ENCODE measurements at places on chromosomes 5 and 9.

DNA sequence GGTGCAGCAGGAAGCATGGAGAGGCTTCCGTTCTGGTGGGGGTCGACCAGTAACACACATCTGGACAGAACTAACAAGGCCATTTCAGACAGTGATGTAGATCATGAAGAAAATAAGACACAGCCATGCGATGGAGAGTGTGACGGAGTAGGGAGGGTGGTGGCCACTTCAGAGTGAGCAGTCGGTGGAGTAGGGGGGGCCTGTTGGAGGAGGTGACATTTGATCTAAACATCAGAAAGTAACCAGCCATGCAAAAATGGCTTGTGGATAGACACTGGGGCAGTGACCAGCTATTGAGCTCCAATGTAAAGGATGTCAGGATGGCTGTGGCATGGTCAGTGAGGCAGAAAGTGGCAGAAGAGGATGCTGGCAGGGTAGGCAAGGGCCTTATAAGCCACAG is 65.9 kb downstream of the PPARGC1B start:
- peak; percentile 50 for DNase-seq

GRCh38 chr9:124251605-124252378 is 6.0 kb upstream of the NEK6 start:
- peak; percentile 73 for DNase-seq

DNA sequence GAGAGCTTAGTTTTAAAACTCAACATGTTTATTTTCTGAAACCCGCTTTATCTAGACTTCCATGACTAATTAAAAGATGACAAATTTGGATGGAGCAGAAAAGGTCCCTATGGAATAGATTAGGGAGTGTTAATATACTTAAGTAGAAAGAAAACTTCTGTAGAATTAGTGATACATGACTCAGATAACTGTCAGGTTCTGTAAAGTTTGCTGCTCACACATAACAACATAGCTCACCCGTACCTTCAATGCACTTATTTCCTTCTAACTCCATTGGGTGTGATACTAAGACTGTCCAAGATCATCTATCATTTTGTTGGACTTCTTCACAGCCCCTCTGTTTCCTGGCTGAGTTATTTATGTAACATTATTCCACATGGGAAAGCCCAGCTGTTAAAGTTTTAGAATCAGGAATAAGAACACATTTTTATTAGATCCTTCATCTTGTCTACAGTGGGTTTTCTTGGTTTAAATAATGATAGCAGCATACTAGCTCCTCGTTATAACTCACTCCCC is 27.8 kb downstream of the TMEM167A start:
- DNase-seq = no peak

DNA sequence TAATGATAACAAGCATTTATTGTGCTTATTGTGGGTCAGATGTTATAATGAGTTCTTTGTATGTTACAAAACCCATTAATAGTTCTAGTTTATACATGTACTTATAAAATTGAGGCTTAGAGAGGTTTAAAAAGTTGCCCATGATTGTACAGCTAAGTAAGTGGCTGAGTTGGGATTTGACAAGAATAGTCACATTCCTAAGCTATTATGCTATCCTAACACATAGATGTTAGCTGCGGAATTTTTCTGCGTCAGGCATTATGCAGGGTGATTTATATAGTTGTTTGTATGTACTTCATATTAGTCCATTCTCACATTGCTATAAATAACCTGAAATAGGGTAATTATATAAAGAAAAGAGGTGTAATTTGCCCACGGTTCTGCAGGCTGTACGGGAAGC is 12.5 kb downstream of the COMMD10 start:
- DNase-seq = peak; percentile 43

- DNase-seq = no peak
These were observed 535 bp downstream of the UNC5A start for GRCh38 chr5:176810687-176811501.

- no peak for DNase-seq
These were observed 45.5 kb downstream of the HTR1A start for GRCh38 chr5:63916786-63917185.

- no peak for DNase-seq
These were observed 10.3 kb upstream of the WDR5 start for GRCh38 chr9:134125413-134126095.

GRCh38 chr9:133609311-133610098 is at the start of gene FAM163B:
Gene FAM163B (minus strand): TSS chr9:133609389. CDS start chr9:133580223, 29,166 bp downstream.
- DNase-seq = peak; percentile 56

GRCh38 chr9:127722055-127722745 is 6.3 kb downstream of the TTC16 start:
- no peak for DNase-seq

GRCh38 chr9:106102821-106103220 is 408.5 kb downstream of the TMEM38B start:
- no peak for DNase-seq

- no peak for DNase-seq
These were observed 41.5 kb downstream of the C5orf22 start for GRCh38 chr5:31573494-31574142.

GRCh38 chr5:113276001-113276400 is 158.8 kb downstream of the TSSK1B start:
- no peak for DNase-seq

DNA sequence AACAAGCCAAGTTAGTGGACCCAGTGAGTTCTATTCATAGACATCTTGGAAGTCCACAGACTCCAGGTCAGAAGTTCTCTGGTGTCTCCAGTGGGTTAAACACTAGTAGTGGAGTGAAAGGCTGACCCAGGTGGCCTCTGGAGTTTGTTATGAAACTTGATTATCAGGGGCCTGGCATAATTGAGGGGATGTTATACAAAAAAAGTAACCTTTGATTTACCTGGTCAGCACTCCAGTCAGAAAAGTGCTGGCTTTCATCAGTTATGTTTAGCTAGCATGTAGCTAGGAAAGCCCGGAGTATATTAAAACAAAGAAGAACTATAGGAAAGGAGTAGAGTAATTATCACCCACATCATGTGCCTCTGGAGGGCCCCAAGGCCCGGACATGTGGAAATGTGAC is 171.1 kb downstream of the CD180 start:
- DNase-seq = no peak

DNA sequence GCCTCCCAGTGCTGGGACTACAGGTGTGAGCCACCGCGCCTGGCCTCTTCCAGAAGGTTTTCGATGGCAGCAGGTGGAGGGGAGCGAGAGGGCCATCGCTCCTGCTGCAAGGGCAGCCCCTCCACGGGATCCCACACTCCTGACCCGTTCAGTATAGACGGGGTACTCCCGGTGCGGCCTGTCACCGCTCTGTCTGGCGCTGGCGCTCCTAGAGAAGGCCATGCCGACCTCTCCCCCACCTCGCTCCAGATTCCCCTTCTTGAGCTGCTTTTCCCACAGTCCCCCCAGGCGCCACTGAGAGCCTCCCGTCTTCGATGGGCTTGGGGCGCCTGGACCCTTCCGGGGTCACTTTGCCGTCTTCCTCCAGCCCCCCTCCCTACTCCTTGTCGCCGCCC is 4.3 kb upstream of the SQSTM1 start:
- DNase-seq = no peak

- peak; percentile 55 for DNase-seq
These were observed 153.8 kb upstream of the NR3C1 start for GRCh38 chr5:143557061-143557818.

GRCh38 chr9:109766351-109766750 is 13.6 kb upstream of the PALM2AKAP2 start:
- DNase-seq = peak; percentile 98

- DNase-seq = no peak
These were observed 76.2 kb upstream of the ANKRD55 start for GRCh38 chr5:56309262-56309826.

GRCh38 chr9:98570663-98571440 is 137.9 kb downstream of the GABBR2 start:
- no peak for DNase-seq

- no peak for DNase-seq
These were observed 956 bp downstream of the ZNF189 start for GRCh38 chr9:101399643-101399970.

DNA sequence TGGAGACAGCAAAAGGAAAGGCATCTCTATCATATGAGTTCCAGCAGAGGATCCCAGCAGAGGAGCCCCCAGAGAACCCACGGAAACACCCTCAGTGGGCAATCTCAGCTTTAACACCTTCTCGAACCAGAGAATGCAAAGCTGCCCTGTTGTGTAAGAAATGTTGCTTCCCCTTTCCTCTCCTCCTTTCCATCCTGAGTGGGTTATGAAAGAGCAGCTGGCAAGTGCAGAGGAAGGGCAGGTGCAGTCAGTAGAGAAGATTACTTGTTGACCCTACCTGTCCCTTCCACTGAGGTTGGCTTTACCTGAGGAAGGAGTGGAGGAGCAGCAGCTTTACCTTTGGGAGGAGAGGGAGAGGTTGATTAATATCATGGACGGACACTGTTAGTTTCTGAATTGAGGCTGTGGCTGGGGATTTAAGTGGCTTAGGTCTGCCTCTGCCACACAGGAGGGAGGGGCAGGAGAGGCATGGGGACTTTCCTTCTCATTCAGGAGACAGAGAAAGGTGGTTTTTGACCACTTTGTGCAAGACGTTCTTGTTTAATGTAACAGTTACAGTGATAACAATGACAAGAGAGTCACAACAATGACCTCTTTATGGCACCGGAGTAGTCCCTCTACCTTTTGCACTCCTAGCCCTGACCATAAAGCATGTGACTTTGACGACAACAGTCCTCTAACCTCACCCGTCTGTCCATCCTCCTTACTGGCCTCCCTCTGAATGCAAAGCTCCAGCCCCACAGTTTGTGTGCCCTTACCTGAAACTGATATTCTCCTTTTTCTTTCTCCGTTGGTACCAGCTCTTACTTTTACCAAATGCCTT is 254.8 kb downstream of the NSG2 start:
- no peak for DNase-seq

DNA sequence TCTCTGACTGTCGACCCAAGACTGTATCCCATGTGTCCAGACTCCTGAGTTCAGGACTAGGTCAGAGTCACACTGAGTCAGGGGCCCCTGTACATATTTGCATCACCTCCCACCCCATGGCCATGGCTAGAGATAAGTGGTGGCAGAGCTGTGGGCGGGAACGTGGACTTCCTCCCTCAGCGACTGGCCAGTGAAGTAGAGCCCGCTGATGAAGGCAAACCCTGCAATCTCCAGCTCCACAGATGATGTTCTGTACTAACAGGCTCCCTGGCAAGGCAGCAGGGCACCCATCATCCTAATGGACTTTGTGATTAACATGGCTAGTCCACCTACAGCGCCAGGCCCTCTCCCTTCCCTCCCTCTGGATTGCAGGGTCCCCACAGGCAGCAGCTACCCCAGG is 110.5 kb upstream of the LRRTM2 start:
- DNase-seq = no peak

GRCh38 chr9:36551129-36551528 is 21.6 kb upstream of the MELK start:
- DNase-seq = no peak

GRCh38 chr5:65858316-65858715 is 68.1 kb upstream of the ERBIN start:
- no peak for DNase-seq

DNA sequence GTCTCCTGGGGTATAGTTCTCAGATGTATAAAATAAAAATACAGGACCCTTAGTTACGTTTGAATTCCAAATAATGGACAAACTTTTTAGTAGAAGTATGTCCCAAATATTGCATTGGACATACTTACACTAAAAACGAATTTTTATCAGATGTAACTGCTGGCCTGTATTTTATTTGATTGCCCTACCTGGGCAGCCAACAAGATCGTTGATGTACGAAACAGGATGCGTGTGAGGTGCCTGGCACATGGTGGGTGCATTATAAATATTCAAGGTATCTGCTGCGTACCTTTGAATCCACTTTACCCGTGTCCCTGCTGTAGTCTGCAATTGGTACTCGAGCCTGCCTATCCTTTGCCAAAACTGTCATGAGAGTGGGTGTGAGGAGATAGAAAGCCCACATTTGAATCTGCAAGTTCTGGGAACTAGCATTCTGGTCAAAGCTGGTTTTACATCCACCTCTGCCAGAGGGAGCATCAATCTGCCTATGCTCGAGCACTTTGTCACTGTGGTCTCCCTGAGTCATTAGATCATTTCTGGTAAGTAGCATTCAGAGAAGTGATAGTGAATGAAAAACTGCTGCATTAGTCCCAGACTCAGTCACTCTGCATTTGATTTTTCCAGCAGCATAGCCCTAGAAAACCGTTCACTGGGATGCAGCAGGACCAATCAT is 133.7 kb upstream of the IQGAP2 start:
- no peak for DNase-seq

DNA sequence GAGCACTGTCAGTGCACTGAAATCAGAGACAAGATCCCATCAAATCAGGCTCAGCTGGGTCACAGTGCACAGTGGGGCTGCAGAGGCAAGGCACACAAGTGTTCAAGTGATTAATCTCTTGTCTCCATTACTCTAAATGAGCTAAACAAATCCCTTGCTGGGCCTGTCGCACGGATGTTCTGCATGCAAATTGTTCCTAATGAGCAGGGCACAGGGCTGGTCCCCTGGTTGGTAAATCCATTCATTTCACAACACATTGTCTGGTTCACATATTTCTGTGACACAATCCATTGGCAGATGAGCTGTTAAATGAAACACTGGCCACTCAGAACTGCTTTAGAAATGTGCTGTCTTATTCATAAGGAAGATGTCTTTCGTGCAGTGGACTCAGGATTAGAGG is 167.9 kb upstream of the BRINP1 start:
- DNase-seq = no peak

DNA sequence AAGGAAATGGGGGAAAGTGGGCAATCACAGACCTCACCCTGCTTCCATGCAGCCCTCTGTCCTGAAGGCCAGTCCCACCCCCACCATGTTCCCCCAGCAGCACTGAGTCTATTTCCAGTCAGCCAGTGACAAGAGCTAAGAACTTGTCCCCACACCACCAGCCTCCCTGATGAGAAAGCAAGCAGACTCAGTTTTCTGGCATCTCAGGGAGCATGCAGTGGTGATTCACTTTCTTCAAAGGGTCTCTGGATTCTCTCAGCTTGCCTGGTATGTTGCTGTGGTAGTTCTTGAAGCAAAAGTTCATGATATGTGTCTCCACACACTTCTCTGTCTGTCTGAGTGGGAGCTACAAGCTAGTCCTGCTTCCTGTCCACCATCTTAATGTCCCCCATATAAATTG is 799.9 kb upstream of the TYRP1 start:
- DNase-seq = no peak

- DNase-seq = no peak
These were observed 164.0 kb downstream of the CARTPT start for GRCh38 chr5:71882826-71883741.

GRCh38 chr5:81579262-81579924 is 171.5 kb downstream of the SSBP2 start:
- no peak for DNase-seq

GRCh38 chr9:126671381-126671831 is 57.7 kb downstream of the LMX1B start:
- peak; percentile 89 for DNase-seq

GRCh38 chr9:98883276-98883675 is 60.4 kb upstream of the COL15A1 start:
- DNase-seq = no peak

- no peak for DNase-seq
These were observed 113.4 kb downstream of the MRPL36 start for GRCh38 chr5:1686016-1686802.

GRCh38 chr9:122036988-122037387 is 56.1 kb downstream of the TTLL11 start:
- no peak for DNase-seq

Measured in umbilical cord (tissue), 2 donors.